ENCODE measurements at places on chromosomes 1 and 21.

GRCh38 chr1:182397653-182398393 is 2.6 kb downstream of the TEDDM1 start:
- DNase-seq: no peak

DNA sequence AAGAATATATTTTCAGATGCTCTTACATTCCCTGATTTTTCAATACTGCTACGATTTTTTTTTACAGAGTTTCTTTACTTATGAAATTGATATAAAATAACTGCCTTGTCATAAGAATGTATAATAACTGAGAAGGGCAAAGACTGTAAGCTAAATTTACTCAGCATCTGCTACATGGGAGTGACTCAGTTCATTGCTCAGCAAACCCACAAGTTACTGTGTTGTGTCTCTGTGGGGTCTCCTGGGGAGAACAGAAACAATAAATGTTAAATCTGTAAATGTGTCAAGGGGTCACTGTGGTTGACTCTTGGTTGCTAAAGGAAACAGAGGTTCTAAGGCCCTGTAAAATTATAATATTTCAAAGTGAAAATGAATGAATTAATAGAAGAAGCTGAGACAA is 210.3 kb upstream of the CACYBP start:
- DNase-seq: no peak

- no peak for DNase-seq
These were observed 116.4 kb downstream of the RRAGC start for GRCh38 chr1:38743184-38743583.

DNA sequence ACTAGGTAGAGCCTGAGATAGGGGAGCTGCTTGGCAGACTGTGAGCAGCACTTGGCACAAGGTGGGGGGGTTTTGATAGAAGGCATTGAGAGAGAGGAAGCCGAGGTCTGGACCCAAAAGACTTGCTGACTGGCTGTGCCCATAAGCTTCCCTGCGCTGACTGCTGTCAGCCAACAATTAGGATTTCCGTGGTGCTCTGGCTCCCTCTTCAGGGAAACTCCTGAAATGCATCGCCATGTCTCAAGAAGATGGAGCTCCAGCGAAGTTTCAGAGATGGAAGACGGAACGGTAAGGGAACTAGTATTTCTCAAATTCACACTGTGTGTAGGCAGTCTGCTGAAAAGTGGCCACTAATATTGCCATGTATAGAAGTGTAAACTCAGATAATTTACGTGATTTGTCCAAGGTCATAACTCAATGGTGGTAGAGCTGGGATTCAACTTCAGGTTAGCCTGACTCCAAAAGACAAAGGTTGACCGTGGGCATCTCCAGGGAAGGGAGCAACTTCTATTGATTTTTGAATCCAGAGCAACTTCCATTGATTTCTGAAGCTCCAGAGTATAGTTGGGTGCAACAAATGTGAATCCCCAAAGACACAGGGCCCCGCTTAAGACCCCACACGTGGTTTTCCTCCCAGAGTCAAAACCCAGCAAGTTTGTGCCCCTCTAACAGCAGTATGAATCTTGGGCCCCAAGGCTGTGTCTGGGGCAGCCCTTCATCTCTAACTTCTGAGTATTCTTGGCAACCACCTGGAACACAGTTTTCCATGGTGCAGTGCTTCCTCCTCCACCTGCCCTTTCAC is 44.5 kb upstream of the CRNN start:
- DNase-seq: peak; percentile 63

- DNase-seq: no peak
These were observed 918 bp downstream of the MIB2 start for GRCh38 chr1:1616045-1616790.

DNA sequence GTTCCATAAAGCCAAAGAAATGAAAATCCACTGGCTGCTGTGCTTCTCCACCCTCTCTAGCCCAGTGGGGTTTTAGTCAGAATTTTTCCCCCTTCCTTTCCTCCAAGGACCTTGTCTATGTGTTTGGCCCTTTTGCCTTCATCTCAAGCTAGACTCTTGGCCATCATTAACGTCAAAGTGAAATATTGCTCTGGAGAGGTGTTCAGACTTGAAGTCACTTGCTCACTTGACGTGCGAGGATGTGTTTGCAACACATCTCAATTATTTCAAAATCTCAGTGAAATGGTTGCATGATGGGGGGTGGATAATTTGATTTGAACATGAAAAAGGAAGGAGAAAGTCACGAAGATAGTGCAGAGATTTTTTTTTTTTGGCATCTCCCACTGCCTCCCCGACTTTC is 13.6 kb downstream of the EVA1C start:
- no peak for DNase-seq

- DNase-seq: no peak
These were observed 57.0 kb upstream of the CACYBP start for GRCh38 chr1:174942547-174943255.

- DNase-seq: no peak
These were observed 25.4 kb downstream of the UROD start for GRCh38 chr1:45037456-45037855.

GRCh38 chr1:197637406-197637805 is 137.9 kb downstream of the DENND1B start:
- DNase-seq: no peak

DNA sequence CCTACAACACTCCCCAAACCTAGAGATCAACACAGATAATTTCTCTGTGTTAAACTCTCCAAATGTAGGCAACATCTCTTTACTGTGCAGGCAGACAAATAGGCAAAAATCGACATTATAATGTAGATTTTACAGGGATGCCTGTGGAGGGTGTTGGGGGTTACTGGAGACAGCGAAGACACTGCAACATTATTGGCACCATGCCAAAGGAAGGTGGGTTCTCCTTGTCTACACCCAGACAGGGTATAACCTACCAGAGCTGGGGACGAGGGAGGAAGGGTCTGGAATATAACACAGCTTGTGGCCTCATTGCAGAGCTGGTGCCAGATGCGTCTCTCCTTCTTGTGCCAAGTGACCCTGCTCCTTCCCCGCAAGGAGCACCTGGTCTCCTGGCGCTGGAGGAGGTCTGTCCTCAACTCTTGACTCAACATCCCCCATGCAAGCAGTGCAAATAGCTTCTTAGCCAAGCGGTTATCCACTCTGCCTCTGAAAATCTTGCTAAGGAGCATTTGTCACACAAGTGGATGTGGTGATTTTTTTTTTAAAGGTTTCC is 404.0 kb downstream of the PRDM2 start:
- no peak for DNase-seq

DNA sequence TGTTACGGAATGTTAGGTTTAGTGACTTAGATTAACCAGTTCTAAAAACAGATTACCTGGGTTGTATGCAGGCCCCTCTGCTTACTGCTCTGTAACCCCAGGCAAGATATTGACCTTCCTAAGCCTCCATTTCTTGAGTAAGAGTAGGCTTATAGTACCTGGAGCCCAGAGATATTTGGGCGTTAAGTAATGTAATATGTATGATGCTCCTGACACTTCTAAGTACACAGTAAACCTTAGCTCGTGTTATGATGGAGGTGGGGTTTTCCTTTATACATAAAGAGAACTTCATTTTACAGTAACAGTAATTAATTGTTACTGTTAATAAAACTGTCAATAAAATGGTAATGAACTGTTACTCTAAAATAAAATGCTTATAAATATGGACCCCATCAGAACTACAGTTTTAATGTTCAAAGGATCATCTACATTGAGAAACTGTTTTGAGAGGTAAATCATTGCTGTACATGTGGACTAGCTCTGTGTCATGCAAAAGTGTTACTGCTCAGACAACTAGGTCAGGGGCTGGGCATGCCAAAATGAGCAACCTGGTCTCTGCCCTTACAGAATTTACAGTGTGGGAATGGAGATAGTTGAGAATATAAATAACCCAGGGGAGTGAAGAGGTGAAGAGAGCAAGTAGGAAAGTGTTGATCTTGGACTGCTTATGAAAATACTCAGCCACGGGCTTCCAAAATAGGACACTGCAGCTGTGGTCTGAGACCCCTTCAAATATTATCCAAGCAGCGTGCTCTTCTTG is 26.6 kb downstream of the LRRC8C start:
- DNase-seq: no peak

DNA sequence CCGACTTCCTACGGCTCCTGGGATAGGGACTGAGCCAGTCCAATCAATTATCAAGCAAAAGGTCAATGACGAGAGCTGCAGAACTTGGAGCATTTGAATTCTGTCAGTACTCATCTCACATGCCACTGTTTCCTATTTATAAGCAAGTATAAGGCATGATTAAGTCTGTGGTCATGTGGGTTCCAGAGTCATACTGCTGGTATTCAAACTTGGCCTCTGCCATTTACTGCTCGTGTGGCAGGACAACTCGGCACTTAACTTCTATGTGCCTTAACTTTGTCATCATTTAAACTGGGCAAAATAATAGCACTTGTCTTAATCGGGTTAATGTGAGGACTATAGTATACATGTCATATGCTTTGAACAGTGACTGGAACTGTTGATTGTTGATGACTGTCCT is 44.9 kb upstream of the TNFSF18 start:
- DNase-seq: no peak

- DNase-seq: no peak
These were observed 62.4 kb downstream of the RERE start for GRCh38 chr1:8754993-8755392.

DNA sequence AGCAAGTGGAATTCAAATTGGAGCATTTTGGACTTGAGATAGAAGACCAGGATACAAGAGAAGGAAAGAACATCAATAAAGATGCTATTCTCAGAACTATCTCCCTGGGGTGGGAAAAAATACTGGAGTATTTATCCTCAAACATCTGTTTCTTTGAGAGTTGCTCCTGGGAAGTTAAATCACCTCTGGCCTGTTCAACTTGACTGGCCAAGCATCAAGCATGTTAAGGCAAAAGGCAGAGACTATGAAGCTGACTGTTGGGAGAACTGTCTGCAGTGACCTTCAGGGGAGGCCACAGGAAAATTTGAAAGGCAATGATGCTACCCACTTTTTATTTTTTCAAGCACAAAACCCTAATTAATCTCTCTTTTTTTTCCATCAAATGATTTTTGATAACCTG is 239.0 kb downstream of the NTNG1 start:
- no peak for DNase-seq

GRCh38 chr1:63690966-63691700 is 82.7 kb upstream of the ROR1 start:
- DNase-seq: no peak

- DNase-seq: no peak
These were observed 36.6 kb downstream of the SRRM1 start for GRCh38 chr1:24679725-24680124.

DNA sequence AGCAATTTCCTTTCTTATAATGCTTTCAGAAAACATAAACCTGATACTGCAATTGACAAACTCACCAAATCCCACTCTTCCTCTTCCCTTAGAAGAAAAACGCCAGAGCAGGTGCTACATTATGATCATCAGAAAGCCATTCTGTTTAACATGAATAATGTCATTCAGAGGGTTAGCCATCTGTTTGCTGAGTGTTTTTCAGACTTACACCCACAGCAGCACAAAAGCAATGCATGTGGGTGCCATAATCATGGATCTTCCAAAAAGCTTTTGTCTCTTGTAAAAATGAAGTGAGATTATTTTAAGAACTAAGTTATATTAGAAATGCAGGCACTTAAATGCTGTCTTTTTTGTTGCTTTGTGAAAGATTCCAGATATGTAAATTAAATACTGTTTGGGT is 204.6 kb upstream of the TMPRSS15 start:
- DNase-seq: no peak

DNA sequence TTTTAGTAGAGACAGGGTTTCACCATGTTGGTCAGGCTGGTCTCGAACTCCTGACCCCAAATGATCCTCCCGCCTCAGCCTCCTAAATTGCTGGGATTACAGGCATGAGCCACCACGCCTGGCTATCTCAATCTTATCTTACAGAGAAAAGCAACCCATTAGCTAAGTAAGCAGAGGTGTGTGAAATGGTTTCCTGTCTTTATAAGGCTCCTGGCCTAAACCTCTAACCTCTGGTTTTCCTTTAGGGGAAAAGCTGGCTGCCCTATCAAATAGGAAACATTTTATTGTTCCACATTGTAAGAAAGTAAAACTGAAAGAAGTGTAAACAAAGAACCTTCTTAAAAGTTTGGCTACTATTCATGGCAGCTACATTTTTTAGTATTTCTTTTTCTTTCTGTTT is 78.3 kb upstream of the MORC3 start:
- DNase-seq: no peak

- DNase-seq: no peak
These were observed 28.8 kb upstream of the SLC19A1 start for GRCh38 chr21:45570826-45571601.

GRCh38 chr1:65632235-65632634 is 160.5 kb upstream of the PDE4B start:
- DNase-seq: no peak

- DNase-seq: no peak
These were observed 54.2 kb upstream of the PBX1 start for GRCh38 chr1:164504749-164505148.

GRCh38 chr1:235317168-235317567 is 10.8 kb downstream of the ARID4B start:
- DNase-seq: no peak

DNA sequence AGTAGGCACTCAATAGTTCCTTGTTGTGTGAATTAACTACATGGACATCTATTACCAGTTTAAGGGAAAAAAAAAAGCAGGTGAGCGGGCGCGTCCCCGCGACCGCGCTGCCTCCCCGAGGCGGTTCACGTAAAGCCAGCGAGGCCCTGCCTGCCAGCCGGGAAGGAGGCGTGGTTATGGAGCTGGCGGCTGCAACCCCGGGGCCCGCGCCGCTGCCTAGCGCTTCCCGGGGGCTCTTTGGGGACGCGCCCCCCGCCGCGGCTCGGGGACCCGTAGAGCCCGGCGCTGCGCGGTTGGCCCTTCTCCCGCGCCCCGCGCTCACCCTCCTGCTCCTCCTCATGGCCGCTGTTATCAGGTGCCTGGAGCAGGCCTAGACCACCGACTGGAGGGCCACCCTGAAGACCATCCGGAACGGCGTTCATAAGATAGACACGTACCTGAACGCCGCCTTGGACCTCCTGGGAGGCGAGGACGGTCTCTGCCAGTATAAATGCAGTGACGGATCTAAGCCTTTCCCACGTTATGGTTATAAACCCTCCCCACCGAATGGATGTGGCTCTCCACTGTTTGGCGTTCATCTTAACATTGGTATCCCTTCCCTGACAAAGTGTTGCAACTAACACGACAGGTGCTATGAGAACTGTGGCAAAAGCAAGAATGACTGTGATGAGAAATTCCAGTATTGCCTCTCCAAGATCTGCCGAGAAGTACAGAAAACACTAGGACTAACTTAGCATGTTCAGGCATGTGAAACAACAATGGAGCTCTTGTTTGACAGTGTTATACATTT is 2.6 kb upstream of the CC2D1B start:
- peak; percentile 44 for DNase-seq

- DNase-seq: no peak
These were observed 10.8 kb downstream of the MCL1 start for GRCh38 chr1:150568594-150568966.

- DNase-seq: no peak
These were observed 112.7 kb downstream of the VPS13D start for GRCh38 chr1:12342401-12343003.

GRCh38 chr1:21244154-21244553 is 46.1 kb downstream of the ECE1 start:
- no peak for DNase-seq

DNA sequence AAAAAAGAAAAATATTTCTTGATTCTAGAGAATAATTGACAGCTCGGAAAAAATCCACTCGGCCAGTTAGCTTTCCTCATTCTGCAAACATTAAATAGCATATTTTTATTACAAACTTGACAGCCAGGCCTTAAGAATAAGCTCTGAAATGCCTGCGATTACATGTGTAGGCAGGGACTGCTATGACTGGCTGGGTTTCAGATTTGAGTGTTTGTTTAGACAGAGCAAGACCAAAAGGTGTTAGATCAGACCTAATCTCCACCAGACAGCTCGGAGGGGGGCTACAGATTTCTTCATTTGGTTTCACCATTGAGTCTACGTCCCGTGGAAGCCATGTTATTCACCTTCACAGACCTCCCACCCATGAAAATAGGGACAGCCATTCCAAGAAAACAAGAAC is 192.1 kb upstream of the ADAMTS5 start:
- no peak for DNase-seq
